ENCODE measurements at places on chromosomes 6 and 20. TPM values are rescaled to one million over a fixed set of nuclear protein-coding genes. Genes with fewer than 3 reads are reported as not detected.

- no peaks in the 10 kb centered on the region for H3K4me1 ChIP-seq
- no peaks in the 10 kb centered on the region for H3K36me3 ChIP-seq
- no peak for DNase-seq
- peak overlapping the region; percentile 96 for H3K27ac ChIP-seq
- no peaks in the 10 kb centered on the region for H3K27me3 ChIP-seq
Measured at GRCh38 chr20:37528446-37529213, 954 bp upstream of the BLCAP start.

KIAA1755 gene
- total RNA-seq = 12.0 TPM

XKR7 gene
- total RNA-seq = not detected

DNA sequence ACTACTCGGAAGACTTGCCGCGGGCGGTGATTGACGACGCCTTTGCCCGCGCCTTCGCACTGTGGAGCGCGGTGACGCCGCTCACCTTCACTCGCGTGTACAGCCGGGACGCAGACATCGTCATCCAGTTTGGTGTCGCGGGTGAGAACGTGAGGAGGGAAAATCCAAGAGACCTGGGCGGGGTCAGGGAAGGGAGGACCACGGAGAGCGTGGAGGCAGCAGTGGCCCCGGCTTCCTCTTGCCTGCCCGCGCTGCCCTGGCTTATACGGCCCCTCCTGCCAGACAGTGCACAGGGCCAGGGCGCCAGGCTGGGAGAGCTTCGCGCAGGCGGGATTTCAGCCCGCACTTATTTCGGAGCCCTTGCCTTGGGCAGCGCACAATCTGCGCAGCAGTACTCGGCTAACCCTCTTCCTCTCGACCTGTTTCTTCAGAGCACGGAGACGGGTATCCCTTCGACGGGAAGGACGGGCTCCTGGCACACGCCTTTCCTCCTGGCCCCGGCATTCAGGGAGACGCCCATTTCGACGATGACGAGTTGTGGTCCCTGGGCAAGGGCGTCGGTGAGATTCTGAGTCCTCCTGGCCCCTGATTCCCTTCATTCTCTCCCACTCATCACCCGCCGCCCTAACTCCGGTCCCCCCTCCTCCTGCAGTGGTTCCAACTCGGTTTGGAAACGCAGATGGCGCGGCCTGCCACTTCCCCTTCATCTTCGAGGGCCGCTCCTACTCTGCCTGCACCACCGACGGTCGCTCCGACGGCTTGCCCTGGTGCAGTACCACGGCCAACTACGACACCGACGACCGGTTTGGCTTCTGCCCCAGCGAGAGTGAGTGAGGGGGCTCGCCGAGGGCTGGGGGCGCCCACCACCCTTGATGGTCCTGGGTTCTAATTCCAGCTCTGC lies 2.0 kb downstream of the MMP9 start:
- H3K4me3 ChIP-seq = no peak overlapping the region
- H3K36me3 ChIP-seq = no peaks in the 10 kb centered on the region
- no peak overlapping the region for H3K27ac ChIP-seq
- no peak for DNase-seq
- no peaks in the 10 kb centered on the region for H3K4me1 ChIP-seq

RAD21L1 gene
- total RNA-seq = not detected

DNA sequence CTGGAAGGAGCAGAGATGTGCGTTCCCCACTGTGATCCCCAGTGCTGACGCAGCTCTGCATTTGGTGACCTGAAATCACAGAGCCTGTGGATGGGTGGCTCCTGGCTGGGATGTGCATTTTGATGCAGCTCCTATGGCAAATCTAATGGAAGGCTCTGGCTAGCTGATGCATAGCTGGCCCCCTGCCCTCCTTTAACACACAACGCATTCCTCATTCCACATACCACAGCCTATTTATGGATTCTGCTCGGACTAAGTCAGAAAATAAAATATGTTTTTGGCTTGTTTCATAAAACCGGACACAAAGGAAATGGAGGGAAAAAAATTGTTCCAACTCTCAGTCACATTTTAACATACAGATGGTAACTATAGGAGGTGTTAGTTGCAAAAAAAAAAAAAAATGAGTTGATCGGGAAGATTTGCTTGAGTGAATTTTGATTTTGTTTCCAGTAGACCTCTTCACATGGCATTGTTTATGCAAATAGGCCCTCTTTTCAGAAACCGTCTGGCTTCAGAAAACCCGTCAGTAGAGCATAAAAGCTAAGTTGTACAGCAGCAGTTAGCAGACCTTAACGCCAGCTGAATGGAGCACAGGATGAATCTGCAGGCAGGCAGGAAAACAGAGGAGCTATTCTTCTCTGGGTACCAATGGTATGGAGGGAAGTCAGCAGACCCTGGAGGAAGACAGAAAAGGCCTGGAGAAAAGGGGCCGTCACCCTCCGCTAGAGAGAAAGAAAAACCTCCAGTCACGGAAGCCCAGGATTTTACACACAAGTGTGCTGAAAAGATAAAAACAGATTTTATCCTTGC lies 215.4 kb downstream of the HDGFL1 start:
- H3K4me3 ChIP-seq = no peak overlapping the region
- H3K27ac ChIP-seq = no peak overlapping the region

- no peak overlapping the region for H3K4me3 ChIP-seq
- H3K27ac ChIP-seq = no peak overlapping the region
- no peaks in the 10 kb centered on the region for H3K36me3 ChIP-seq
- H3K4me1 ChIP-seq = no peaks in the 10 kb centered on the region
- H3K27me3 ChIP-seq = no peaks in the 10 kb centered on the region
- DNase-seq = no peak
Measured at GRCh38 chr20:1462001-1462400, 4.6 kb downstream of the NSFL1C start.

DNA sequence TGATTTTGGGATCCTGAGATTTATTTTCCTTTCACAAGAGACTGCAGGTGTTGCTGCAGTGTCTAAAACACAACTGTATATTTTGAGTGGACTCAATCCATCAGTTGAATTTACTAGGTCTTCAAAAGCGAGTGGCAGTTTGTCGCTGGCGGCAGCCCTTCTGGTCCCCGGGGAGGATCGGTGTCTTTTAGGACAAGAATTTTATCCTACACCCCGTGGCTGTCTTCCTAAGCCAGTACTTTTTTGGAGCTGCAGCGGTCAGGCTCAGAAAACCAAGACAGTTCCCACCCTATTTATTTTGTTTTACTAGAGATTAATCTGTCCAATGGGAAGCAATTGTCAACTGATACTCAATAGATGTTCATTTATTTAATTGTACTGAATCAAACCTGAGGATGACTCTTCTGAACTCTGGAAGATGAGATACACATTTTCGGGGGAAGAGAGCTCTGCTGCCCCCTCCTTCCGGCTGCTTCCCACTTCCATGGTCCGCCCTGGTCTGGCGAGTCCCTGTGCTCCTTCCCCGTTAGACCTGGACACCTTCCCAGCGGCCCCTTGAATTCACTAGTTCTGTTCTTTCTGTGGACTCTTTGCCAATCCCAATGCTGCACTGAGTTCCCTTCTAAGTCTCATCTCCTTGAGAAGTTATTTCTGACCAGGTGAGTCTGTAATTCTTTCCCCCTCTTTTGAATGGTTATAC lies 90.6 kb downstream of the ERMARD start:
- no peak overlapping the region for H3K4me3 ChIP-seq
- H3K27ac ChIP-seq = no peak overlapping the region
- H3K36me3 ChIP-seq = no peaks in the 10 kb centered on the region
- no peaks in the 10 kb centered on the region for H3K4me1 ChIP-seq
- DNase-seq = no peak

- DNase-seq = peak; percentile 36
- no peaks in the 10 kb centered on the region for H3K36me3 ChIP-seq
- no peak overlapping the region for H3K4me3 ChIP-seq
- no peaks in the 10 kb centered on the region for H3K27me3 ChIP-seq
Measured at GRCh38 chr6:2127484-2127911, 117.9 kb downstream of the GMDS start.

- no peak overlapping the region for H3K27ac ChIP-seq
- H3K4me3 ChIP-seq = no peak overlapping the region
- no peaks in the 10 kb centered on the region for H3K27me3 ChIP-seq
- no peak for DNase-seq
- no peaks in the 10 kb centered on the region for H3K36me3 ChIP-seq
- H3K4me1 ChIP-seq = no peaks in the 10 kb centered on the region
Measured at GRCh38 chr20:7346562-7346961, 579.1 kb downstream of the BMP2 start.

DNA sequence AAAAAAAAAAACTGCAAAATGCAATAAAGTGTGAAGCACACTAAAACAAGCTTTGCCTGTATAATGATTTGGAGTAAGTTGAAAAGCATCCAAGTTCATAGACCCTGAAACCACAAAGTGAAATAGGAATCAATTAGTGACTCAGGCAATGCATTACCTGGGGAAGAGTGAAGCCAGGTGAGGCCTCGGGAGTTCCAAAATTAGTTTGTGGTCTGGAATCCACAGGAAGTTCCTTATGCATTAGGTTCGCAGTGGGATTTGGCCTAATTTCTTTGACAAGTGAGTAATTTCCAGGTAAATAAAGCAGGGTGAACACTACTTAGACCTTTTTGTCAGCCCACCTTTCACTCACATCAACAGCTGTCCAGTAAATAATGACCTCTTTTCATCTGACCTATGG lies 490.8 kb downstream of the CBLN4 start:
- H3K27ac ChIP-seq = no peak overlapping the region
- H3K27me3 ChIP-seq = no peaks in the 10 kb centered on the region

EDN3 gene
- total RNA-seq = 2.9 TPM

ME1 gene
- 15.5 TPM for total RNA-seq

HLA-DPA1 gene
- total RNA-seq = 135 TPM

DNA sequence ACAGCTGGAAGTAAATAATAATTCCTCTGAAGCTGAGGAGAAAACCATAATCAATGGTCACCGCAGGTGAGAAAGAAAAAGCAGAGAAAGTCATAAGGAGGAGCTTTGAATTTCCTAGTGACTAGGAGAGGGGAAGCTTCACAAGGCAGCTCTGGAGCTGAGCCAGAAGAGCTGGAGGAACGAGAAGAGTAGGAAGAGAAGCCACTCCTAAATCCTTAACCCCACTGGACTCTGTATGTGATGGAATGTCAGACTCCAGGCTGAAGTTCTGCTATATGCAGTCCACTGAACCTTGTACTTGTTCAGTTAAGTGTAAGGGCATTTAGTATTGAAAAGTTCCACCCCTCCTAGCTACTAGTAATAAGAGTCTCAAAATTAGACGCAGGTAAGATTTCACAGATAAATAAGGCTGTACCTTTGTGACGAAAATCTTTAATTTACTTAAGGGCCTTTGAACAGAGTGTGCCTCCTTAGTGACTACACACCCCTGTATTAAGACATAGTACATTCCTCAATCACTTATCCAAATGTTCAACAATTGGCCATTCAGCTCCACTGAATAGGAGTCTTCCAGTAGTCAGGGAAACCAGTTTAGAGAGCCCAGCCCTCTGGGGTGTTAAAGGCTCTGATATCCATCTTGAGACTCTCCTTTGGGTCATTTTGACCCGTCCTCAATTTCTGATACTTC lies 71.4 kb upstream of the UFL1 start:
- no peak for DNase-seq
- H3K4me3 ChIP-seq = no peak overlapping the region
- no peaks in the 10 kb centered on the region for H3K27me3 ChIP-seq
- H3K36me3 ChIP-seq = no peaks in the 10 kb centered on the region
- H3K4me1 ChIP-seq = no peaks in the 10 kb centered on the region
- no peak overlapping the region for H3K27ac ChIP-seq

GJE1 gene
- total RNA-seq = not detected

DNA sequence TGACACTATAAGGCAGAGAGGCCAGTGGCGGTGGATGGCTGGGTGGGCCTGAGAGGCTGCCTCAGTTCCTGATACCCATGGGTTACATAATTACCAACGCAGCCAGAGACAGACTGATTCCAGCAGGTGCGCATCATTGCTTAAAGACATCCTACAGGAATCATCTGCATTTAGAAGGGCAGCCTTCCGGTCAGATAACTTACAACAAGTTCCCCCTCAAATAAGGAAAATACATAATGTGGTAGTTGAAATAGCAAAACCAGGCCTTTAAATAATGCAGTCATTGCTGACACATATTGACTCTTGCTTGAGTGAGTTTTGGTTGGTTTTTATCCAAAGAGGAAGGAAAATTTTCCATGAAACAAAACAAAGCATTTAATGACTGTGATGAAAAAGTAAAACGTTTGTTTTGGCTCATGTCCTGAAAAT lies 81.9 kb downstream of the SIM1 start:
- no peaks in the 10 kb centered on the region for H3K36me3 ChIP-seq
- DNase-seq = no peak
- no peaks in the 10 kb centered on the region for H3K4me1 ChIP-seq
- no peaks in the 10 kb centered on the region for H3K27me3 ChIP-seq

CALHM6 gene
- total RNA-seq = 8.2 TPM

AVP gene
- not detected for total RNA-seq

ZNF334 gene
- 8.2 TPM for total RNA-seq

Data from tibial nerve (tissue), 4 donors.